CD4-positive, alpha-beta T cell treated with Interleukin-17A for 4 hours (primary cell): ENCODE measurements at places on chromosomes 13 and 19.

DNA sequence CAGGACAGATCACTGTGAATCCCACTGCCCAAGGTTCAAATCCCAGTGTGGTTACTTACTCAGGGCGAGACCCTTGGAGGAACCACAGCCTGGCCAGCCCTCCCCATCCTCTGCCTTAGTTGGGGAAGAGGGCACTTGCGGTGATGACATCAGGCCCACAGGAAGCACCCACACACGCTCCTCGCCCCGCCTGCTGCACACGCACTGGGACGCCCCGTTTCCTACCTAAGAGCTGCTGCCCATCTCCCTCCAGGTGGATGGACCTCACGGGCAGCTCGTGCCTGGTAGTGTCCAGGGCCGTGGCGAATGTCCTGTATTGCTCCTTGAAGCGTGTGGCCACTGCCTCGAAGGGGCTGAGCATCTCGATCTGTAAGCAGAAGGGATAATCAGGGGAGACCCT lies 19.6 kb downstream of the HAUS8 start:
- DNase-seq: no peak

DNA sequence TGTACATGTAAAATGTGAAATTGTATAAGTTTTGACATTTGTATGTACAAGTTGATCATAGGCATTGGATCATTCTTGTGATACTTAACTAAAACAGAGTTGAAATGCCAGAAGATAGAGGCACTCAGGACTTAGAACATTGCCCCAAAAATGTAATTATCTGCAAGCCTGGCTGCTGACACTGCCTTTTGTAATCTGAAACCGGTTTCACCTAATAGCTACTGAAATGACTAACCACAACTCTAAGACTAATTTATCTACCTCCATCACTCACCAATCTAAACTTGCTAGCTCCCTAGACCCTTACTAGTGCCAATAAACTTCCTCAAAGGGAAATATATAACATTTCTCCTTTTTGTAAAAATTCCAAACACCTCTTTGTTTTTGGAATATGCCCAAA lies 2596.2 kb downstream of the PCDH9 start:
- DNase-seq: no peak

- no peak for DNase-seq
These were observed 40.6 kb downstream of the SHISA2 start for GRCh38 chr13:26011208-26011573.

DNA sequence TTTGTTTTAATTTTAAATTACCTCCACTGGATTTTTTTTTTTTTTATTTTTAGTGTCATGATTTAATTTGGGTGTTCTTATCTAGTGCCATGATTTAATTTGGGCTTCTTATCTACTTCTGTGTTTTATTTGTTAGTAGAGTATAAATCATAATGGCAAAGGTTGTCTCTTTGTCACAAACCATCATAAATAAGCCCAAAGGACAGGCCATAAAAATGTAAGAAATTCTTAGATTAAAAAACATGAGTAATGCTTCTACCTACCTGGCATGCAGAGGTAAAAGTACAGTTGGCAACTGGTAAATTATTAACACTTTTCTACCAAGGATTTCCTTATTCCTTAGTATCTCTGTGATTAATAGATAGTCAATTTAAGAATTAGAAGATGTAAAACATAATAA lies 55.2 kb downstream of the ERCC5 start:
- no peak for DNase-seq

DNA sequence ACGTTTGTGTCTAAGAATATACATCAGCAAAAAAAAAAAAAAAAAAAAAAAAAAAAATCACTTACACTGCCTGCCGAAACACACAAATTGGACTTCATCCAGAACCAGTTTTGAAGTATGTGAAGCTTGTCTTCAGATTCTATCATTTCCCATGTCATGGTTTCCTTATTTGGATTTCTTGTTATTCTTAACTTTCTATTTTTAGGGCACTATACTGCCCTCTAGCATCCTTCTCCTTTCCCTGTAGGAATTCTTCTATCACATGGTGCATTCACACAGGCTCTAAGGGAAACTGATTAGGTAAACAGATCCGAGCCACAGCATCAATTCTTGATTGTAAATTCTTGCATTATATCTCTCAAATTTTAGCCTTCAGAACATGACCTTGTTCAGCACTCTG lies 1507.5 kb downstream of the OLFM4 start:
- no peak for DNase-seq

DNA sequence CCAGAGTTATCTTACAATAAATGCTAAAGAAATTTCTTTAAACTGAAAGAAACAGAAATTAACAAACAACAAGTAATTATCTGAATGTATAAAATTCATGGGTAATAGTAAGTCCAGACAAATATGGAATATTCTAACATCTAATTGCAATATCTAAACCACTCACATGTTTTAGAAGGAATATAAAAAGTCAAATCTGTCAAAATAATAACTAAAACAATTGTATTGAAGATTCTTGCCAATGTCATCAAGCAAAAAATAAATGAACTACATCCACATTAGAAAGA lies 942.9 kb upstream of the PCDH20 start:
- no peak for DNase-seq

GRCh38 chr13:67087527-67087926 lies 142.6 kb downstream of the PCDH9 start:
- no peak for DNase-seq

DNA sequence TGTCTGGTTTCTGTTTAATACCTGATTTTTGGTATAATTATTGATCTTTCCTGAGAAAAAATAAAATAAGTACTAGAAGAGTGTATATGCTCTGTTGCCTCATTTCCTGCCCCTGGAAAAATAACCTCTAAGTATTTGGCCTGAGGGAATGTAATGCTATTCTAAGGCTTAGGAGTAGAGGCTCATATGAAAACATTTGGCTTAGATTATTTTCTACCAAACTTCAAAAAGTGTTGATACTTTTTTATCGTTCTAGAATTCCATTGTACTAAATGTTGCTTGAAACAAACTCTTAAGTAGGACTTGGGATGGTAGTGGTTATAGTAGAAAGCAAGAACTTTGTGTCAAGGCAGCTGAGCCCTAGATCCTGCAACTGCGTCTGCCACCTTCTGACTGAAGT lies 57.8 kb downstream of the COG3 start:
- DNase-seq: no peak

- no peak for DNase-seq
These were observed 16.1 kb upstream of the ZNF274 start for GRCh38 chr19:58166708-58167280.

GRCh38 chr13:24050292-24050711 lies 110.2 kb upstream of the SPATA13 start:
- DNase-seq: no peak

- DNase-seq: no peak
These were observed 50.2 kb upstream of the PDCD5 start for GRCh38 chr19:32530773-32531172.

- no peak for DNase-seq
These were observed 3.5 kb upstream of the TEX26 start for GRCh38 chr13:30928978-30929377.

DNA sequence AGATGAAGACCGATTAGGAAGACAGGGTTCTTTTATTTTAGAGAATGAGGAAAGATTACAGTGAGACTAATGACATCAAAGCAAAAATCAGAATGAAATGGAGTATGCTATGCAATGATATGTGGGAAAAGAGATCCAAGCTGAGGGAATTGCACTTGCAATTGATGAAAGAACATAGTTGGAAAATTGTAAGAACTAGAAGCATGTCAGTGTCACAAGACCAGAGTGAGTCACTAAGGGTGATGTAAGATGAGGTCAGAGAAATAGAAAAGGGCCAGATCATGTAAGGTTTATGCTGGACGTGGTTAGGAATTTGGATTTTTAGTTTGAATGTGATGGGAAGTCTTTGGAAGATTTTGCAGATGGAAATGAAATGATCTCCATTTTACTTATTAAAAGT lies 1937.3 kb downstream of the OLFM4 start:
- no peak for DNase-seq

GRCh38 chr13:94154367-94154766 lies 325.1 kb downstream of the DCT start:
- DNase-seq: no peak
